CD4-positive, alpha-beta T cell treated with Interferon alpha-2 for 1 hour (primary cell): ENCODE measurements at places on chromosomes 16 and 17.

DNA sequence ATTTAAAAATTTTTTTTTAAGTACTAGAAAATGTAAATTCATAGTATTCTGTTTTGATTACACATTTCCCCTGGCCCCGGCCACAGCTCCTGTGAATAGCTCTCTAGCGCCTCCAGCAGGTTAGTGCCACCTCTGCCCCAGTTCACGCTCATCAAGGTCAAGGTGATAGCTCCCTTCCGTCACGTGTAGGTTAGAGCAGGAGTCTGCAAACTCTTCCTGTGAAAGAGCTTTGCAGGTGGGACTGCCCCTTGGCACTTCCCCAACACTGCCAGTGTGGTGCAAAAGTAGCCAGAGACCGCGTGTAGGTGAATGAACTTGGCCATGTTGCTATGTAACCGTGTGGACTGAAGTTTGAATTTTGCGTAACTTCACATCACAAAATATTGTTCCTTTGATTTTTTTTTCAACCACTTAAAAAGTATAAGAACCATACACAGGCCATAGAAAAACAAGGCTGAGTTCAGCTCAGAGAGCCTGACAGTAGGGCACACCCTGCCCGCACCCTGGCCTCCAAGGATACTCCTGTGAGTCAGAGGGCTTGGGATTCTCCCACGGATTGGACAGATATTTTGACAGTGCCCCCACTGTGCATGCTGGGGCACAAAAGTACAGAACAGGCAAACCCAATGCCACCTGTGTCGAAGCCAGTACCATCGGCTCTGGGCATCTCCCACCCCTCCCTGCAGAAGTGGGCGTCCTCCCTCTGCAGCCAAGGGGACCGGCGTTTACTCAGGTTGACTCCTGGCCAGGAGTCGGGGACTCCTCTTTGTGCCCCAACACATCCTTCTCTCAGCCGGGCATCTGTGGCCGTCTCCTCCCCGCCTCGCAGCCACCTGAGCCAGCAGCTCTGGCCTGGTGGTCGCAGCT is 92.0 kb upstream of the CHMP6 start:
- peak; percentile 54 for DNase-seq

GRCh38 chr16:28326881-28327610 is 34.7 kb downstream of the SBK1 start:
- DNase-seq, result peak; percentile 68

GRCh38 chr16:88591577-88592021 is 21.4 kb downstream of the ZC3H18 start:
- peak; percentile 16 for DNase-seq

- no peak for DNase-seq
These were observed 4.0 kb downstream of the WBP2 start for GRCh38 chr17:75850928-75851692.

DNA sequence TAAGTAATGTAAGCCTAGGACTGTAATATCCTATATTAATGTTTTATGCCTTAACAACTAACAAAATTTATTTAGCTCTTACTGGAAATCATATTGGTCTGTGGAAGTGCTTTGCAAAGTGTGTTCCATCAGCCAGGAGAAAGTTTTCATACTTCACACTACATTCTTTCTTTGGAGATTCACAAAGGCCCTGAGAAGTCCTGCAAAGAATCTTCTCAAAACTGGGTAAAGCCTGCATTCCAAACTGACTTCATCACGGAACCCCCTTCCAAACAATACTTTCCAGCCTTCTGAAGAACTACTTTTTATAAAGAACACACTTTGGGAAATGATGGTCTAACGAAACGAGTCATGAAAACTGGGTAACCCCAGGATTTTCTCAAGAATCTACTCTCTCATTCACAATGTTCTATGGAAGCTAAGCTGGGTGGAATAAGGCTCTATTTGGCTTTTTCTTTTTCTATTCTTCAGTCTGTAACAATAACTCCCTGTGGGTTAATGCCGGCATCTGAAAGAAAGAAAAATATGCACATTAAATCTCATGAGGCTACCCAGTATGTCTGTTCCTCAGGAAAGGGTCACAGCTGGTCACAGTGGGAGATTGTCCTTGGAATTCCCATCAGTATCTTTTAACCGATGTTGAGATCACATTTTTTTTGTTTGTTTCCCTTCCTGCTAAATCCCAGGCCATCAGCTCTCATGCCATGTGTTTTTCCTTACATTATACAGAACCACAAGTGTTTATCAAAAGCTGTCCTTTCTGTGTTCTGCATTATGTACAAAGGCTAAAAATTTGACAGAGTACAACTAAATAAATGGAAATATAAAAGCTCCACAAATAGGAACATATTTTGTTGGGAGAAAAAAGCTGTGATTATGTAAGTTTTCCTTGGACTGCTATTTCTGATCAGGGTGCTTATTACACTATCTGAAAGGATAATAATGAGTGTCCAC is 12.8 kb upstream of the AKAP1 start:
- no peak for DNase-seq

DNA sequence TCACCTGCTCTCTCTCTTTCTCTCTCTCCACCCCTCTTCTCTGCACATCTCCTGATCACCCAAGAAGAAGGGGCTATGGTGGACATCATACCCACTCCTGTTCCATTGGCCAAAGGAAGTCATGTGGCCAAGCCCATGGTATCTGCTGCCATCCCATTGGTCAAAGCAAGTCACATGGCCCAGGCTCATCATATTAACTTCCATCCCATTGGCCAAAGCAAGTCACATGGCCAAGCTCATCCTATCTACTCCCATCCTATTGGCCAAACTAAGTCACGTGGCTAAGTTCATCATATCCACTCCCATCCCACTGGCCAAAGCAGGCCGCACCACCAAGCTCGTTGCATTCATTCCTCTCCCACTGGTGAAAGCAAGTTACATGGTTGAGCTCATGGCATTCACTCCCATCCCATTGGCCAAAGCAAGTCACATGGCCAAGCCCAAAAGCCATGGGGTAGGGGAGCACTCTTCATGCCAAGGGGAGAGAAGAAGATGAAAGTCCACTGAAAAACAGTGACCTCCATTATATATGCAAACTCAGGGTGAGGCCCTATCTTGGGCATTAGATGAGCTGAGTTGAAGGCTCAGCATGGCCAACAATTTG is 29.2 kb downstream of the SNX20 start:
- DNase-seq, result no peak

DNA sequence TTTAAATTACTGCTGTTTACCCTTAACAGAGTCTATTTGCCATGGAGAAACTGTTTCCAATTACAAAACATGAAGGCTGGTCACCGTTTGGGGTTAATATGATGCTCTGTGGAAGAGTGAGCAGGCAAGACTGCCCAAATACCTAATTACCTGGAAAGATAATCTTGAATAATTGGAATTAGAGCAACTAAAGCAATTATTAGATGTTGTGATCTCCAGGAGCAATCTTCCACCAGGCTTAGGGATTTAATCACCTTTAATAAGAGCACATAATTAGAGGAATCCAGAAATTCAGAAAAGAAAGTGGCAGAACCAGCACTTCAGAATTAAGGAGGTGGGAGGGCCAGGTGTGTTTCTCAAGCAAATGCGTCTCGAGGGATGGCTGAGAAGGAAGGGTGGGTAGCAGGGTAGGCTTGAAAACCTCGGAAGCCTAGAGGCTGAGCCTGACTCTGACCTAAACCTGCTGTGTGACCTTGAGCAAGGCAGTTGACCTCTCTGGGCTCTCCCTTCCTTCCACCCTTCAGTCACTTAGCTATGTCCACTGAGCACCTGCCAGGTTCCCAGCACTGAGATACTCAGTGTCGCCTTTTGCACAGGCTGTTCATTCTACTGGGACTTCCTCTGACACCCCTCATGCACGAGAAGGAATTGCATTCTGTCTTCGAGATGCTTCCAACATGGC is 113.2 kb downstream of the GSG1L start:
- no peak for DNase-seq

- DNase-seq, result peak; percentile 19
These were observed 4.1 kb upstream of the LITAFD start for GRCh38 chr16:8877894-8878522.

DNA sequence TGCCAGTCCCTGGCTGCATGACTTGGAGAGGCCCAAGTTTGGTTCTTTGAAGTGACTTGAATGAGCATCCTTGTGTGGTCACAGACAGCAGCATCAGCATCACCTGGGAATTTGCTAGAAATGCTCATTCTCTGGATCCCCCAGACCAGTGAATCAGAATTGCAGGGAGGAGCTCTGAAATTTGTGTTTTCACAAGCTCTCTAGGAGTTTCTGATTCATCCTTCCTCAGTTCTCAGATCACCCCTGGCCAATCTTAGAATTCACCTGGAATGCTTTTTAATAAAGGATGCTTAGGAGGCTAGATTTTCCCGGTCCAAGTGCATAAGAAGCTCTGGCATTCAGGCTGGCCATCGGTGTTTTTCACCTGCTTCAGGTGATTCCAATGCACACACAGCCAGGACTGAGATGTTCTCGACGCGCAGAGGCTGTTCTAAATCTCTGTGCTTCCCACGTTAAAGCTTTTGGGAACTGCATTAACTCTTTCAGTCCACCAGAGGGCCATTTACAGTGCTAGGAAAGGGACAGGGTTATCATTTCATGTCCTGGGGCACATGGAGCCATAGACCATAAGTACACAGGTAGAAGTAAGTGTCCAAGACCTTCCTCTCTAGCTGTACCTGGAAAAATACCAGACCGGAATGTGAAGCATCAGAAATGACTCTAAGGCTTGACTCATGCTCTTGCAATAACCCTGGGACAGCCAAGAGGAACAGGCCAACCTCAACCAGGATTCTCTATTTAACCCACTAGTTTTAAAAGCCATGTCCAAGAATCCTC is 85.7 kb upstream of the XYLT1 start:
- DNase-seq, result no peak

DNA sequence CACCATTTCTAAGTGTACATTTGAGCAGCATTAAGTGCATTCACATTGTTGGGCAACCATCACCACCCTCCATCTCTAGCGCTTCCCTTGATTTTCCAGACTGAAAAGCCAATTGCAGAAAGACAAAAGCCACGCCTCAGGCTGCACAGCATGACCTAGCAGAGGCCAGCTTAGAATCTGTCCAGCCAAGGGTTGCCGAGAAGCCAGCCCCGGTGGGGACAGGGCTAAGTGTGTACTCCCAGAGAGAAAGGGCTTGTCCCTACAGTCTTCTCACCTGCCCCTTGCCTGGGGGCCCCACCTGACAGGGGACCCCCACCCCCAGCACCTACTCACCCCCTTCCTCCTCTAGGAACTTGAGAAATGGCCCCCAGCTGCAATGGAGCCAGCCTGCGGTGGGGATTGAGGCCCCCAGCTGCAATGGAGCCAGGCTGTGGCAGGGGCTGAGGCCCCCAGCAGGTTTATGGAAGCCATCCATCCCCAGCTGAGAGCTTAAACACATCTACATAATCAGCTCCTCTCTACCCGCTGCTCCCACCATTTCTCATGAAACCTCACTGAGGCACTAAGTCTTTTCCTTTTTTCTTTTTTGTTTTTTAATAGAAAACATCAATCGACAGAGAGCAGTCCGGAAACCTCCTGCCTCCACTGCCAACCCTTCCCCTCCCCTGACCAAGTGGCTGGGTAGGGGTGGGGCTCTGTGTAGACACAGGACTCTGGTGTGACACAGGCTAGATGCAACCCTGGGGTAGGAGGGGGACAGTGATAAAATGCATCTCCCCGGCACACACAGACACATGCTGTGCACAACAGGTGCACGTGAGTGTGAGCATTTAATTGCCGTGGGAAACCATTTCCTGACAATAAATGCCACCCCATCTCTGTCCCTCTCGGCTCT is 77.9 kb downstream of the CCT6B start:
- no peak for DNase-seq
